Brain pericyte (primary cell): ENCODE measurements at places on chromosomes 1 and 21.

DNA sequence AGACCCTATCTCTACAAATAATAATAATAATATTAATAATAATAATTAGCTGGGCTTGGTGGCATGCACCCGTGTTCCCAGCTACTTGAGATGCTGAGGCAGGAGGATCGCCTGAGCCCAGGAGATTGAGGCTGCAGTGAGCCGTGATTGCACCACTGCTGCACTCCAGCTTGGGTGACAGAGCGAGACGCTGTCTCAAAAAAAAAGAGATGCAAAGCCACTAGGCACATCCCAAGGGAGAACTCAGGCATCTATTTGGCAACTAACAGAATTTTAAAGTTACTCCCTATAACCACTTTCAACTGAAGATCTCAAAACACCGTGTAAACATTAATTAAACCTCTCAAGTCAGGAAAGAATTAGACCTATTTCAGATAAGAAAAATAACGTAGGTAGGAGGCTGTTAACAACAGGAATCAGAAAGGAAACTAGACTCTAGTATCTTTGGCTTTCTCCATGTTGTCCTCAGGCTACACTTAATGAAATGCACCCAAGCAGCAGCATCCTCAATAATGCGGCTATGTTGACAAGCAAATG lies 3.7 kb downstream of the RNF19B start:
- no peak for DNase-seq

- no peak for DNase-seq
Measured at GRCh38 chr21:41885341-41886024, 6.3 kb upstream of the PRDM15 start.

DNA sequence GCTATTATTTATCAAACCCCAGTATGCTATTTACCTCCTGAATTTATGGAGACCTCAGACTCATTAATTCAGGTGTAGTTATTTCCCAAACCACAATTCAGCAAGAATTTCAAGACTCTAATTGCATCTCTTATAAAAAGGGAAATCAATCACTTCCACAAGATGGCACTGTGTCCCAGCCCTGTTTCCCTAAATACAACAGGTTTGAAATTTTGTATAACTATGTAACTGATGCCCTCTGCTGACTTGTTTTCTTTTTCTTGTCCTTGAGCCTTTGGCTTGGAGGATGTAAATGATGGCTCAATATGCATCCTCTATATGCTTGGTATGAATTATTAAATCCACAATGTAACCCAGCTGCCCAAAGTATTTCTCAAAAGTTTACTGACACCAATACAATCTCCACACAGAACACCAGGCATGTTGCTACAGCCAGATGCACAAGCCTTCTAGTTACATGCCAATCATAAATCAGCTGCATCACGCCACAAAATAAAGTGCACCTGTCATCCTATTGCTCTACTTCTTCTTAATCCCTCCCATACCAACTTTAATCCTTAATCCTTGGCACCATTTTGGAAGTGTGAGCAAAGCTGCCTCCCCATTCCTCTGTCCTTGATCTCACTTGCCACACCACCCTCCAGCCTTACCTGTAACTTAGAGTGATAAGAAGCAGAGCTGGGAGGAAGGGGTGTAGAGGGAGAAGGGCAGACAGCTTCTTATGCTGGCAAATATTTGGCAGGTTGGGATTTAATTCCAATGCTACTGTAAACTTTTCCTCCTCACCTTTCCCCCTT lies 9.0 kb downstream of the C1orf105 start:
- DNase-seq: peak; percentile 18

GRCh38 chr1:61463220-61463619 lies 261.7 kb downstream of the TM2D1 start:
- DNase-seq: no peak

DNA sequence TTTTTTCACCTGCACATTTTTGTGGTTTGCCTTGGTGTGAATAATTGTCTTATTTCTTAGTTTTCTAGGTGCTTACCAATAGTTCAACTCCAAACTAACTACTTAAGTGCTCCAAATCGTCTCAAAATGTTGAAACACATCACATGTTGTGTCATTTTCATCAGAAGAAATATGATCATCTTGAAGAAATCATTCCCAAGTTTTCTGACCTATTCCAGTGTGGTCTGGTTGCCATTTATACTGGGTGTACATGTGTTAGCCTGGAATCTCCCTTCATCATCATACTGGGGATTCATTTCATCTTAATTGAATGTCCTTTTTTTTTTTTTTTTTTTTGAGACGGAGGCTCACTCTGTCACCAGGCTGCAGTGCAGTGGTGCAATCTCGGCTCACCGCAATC lies 67.0 kb downstream of the EIF2B3 start:
- DNase-seq: no peak
